ENCODE measurements at places on chromosomes 6 and 20.

- DNase-seq, result no peak
Observed at GRCh38 chr6:4929097-4929718, 74.6 kb downstream of the RPP40 start.

- DNase-seq, result no peak
Observed at GRCh38 chr6:105078386-105078708, 101.5 kb downstream of the POPDC3 start.

- DNase-seq, result no peak
Observed at GRCh38 chr20:23018432-23018831, 16.7 kb upstream of the SSTR4 start.

GRCh38 chr20:36777576-36777975, 4.0 kb upstream of the DSN1 start:
- DNase-seq, result no peak

DNA sequence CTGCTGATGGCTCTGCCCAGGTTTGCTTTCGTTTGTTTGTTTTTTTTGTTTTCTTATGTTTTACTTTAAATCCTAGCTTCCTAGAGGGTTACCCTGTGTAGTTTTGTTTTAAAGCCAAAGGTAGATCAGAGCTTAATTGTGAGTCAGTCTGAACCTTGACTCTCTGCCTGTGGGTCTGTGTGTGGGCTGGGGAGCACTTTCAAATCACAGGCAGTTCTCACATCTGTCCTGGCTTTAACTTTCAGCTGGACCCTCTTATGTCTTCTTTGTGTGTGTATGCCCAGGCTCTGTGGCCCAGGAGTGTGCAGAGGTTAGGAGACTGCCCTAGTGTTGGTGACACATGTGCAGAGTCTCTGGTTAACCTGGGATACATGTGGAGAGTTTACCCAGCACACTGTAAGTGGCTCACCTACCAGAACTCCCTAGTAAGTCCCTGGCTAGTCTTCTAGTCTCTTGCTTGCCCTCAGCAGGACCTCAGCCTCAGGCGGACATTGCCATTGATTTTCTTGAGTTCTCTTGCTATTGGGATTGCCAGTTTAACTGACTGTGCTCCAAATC, 19.0 kb downstream of the HIVEP1 start:
- no peak for DNase-seq

- peak; percentile 38 for DNase-seq
Observed at GRCh38 chr6:158474961-158475343, 84.9 kb upstream of the TMEM181 start.

- DNase-seq, result no peak
Observed at GRCh38 chr6:132860254-132860653, 45.9 kb downstream of the RPS12 start.

- no peak for DNase-seq
Observed at GRCh38 chr6:144197919-144198318, 47.6 kb downstream of the STX11 start.

DNA sequence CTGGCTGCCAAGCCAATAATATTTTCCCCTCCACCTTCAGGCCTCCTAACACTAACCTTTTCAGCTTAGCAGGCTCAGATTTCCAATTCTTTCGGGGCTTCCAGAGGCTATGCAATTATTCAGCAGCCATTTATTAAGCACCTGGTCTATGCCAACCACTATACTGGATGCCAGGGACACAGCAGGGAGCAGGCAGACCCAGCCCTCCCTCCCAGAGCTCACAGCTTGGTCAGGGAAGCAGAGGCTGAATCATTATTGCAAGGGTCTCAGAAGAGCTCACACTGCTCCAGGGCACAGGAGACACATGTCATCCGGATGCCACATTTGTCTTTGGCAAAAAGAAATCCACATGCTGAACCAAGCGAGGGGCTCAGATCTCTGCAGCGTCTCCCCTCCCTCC, 1.3 kb downstream of the BPIFB1 start:
- no peak for DNase-seq

DNA sequence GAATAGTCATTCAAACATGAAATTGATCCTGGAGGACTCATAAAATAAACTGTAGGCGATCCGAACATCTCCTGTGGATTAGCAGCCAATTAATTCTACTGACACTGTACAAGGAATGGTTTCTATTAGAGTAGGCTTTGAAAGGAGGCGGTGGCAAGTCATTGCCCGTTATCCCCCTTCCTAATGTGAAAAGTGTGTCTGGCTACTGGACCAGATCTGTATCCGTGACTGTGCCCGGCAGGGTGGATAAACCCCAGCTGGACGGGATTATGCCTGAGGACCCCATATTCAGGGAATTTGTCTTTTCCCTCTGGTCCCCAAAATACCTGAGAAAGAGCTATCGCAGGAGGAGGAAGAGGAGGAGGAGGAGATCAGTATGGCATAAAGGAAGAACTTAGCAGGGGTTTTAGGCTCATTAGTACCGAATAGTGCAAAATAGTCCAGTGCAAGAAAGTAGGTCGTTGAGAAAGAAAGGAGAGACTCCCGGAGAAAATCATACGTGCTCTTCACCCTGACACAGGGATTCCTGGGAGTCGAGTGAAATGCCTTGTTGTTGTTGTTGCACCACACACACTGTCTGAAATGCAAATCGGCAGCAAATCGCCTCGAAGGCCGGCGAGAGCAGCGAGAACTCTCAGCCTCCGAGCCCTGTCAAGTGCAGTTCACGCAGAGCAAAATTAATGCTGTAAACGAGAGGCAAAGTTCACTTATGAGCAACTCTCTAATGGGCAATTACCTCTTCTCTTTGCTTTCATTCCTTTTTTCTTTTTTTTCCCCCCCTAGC, 178.9 kb upstream of the ARID1B start:
- DNase-seq, result no peak

- peak; percentile 95 for DNase-seq
Observed at GRCh38 chr6:1686117-1687098, 76.7 kb downstream of the FOXC1 start.

DNA sequence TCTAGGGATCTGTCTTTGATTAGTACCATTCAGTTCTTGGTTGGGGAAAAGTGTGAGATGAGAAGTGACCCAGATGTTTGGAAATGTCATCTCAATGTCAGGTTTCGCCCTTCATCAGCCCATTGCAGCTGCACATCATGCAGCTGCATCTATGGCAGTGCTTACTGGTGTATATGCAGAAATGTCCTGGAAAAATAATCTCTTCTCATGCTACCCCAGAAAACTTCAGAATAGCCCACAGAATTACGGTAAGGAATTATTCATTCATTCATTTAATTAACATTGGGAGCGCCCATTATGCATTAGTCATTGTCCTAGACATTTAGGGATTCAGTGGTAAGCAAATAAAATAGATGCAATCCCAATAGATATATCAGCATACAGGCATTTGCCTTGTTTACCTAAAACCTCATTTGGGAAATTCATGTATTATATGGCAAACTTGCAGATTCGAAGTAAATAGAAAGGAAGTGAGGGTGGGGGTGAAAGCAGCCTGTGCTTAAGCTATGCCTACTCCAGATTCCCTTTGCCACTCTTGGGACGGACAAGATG, 89.2 kb downstream of the PDE7B start:
- no peak for DNase-seq

GRCh38 chr6:14130435-14131075, 13.0 kb downstream of the CD83 start:
- no peak for DNase-seq

DNA sequence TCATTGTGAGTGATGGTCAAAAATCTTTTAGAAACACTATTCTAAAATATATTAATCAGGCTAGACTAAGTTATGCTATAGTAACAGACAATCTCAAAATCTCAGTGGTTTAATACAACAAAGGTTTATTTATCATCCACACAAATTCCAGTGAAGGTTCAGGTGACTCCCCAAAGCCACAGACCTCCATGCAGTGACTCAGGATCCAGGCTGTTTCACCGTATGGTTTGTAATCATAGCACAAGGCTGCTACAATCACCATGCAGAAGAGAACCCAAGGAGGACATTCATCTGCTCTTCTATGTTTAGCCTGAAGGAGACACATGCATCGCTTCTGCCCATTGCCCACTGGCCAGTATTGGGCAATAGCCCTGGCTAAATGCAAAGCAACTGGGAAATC, 46.2 kb downstream of the BFSP1 start:
- DNase-seq, result no peak

DNA sequence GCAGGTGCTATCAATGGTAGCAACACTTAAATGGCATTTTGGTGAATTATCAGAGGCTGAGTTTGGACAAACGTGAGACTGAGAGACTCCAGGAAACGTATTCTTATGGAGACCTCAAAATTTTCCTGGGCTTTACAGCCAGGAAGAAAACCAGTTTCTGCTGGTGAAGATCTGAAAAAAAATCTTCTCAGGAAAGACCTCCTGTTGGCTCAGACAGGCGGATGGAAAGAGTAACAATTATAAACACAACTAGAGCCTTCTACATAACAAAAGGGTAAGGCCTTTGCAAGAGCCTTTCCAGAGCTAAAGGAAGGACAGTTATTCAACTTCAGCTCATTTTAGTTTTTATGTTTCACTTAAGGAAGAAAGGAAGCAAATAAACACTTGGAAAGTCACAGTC, 274.4 kb downstream of the THBS2 start:
- DNase-seq, result no peak

DNA sequence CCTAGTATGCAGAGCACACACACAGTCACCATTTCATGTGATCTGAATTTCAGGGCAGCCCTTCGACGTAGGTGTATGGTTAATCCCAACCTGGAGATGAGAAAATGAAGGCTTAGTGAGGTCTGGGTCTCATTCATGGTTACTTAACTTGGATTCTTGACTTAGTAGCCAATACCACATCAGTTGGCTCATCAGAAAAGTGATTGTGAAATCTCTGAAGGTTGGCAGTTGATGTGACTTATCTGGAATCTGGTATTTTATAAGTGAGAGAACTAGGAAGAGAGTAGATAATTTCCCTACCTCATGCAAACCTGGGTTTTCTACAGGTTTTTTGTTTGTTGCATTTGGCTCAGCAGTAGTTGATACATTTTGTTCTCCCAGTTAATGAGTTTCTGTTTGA, 123.7 kb downstream of the CCDC170 start:
- no peak for DNase-seq

- no peak for DNase-seq
Observed at GRCh38 chr6:3745566-3746118, 5.9 kb downstream of the PXDC1 start.

DNA sequence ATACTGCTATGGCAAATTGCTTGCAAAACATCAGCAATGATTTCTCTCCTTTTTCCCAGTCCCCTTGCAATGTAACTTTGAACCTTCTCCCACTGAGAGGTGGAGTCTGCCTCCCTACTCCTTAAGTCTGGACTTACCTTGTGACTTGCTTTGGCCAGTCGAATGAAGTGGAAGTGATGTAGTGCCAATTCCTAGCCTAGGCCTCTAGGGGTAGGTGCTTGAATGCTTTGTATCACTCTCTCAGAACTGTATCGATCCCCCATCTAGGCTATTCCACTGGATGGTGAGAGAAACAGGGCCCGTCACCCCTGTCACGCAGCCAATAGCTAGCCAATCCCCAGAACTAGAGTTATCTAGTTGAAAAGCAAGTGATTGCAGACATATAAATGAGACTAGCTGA, 238.6 kb downstream of the BTBD3 start:
- DNase-seq, result no peak

Measured in fibroblast of skin of left quadriceps (primary cell).